ENCODE measurements at places on chromosomes 16 and 17.

DNA sequence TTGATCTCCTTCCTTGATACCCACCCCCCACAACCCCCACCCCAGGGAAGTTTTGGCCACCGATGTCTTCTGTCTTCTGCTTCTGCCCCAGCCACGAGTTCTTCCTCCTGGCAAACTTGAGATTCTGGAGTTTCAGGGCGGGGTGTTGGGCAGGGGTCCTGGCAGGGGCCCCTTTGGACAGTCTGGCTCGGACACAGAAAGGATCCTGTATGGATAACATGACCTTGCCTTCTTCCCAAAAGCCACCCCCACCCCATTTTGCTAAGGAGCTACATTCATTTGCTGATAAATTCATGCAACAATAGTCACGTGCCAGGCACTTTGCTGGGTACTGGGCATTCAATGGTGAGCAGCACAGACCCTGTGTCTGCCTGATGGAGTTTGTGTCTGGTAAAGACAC, 5.9 kb upstream of the COL1A1 start:
- no peak for DNase-seq

- DNase-seq: peak; percentile 63
Observed at GRCh38 chr16:51151435-51151960, 428 bp upstream of the SALL1 start.

- DNase-seq: no peak
Observed at GRCh38 chr16:66741950-66742808, 9.2 kb downstream of the DYNC1LI2 start.

DNA sequence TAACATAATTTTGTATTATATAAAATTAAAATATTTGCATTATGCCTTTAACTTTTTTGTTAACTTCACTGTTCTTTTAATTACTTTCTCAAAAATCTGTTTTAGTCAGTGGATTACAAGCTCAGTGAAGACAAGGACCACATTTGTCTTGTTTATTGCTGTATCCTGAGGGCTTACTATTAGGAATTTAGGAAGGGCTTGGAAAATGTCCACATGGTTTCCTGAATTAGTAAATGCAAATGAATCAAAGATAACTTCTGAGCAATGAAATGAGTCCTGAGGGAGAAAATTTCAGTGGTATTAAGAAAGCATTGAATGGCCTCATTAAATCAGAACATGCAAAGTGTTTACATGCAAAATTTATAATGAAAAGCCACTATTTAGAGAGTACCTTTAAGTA, 1293.2 kb upstream of the GOT2 start:
- no peak for DNase-seq

- no peak for DNase-seq
Observed at GRCh38 chr17:17693253-17694168, 12.3 kb downstream of the RAI1 start.

DNA sequence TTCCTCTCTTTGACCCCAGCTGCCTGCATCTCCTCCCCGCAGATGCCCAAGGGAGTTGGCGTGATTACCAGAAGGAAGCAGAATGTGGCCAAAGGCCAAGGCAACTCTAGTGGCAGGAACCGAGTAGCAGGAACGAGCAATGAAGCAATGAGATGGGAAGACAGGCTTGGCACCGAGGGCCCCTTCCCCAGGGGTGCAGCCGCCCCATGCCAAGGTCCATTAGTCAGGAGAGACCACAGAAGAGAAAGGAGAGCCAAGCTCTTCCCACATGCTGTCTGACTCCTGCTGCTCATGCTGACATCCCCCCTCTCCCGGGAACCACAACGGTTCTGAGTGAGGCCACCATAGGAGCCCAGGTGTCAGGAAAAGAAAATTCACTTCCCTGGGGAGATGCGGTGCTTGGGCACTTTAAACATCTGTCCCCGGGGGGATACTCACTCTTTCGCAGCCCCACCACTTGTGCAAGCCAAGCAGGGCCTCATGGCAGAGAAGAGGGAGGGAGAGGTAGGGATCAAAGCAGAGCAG, 67.4 kb downstream of the MYO18A start:
- DNase-seq: no peak

DNA sequence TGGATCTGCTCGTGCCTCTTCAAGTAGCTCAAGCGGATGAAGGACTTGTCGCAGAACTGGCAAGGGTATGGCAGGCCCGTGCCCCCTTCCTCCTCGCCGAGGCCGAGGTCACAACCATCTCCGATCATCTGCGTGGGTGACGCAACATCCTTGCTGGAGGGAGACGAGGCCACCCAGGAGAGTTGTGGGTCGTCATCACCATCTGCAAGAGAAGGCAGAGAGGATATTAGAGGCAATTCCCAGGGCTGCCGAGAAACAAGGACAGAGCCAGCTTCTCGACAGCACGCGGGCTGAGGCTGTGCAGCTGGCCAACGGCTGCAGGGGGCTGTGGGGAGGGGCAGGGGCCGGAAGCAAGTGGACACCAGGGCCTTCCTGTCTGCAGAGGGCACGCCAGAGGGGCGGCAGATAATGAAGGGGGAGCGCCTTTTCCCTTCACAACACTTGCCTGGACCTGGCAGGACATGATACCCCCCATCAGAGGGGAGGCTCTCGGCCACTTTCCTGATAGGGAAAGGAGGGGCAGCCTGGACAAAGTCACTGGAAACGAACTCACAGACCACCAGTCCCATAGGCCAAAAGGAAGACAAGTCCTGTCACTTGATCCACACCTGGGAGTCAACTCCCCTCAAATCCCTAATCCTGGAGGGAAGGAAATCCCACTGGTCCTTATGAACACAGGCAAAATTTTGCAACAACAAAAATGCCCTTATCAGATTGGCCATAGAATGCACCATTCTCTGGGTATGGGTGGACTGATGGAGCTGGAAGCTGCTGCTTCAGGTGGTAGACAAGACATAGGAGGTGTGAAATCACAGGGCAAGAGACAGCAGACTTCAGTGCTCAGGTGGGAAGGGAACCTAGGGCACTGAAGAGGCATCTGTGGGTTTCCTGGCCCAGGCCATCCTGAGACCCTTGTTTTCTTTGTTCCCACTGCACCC, 217.0 kb downstream of the ZNF423 start:
- DNase-seq: no peak

DNA sequence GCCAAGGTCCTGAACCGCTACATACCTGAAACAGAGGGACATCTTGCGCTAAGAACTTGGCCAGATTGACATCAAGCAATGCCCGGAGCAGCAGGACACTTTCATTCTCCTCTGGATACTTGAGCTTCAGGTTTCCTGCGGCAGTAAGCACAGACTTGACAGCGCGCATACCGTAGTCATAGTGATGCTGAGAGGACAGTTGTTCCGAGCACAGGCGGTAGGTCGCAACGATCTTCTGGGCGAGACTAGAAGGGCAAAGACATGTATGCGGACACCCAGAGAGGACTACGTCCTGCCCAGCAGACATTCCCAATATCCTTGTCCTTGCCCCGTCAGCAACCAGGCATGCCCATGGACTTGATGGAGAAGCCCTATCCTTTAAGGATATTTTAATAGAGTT, 112.9 kb downstream of the DNAH3 start:
- DNase-seq: no peak

- DNase-seq: no peak
Observed at GRCh38 chr16:67395105-67395457, 1.8 kb upstream of the TPPP3 start.

- no peak for DNase-seq
Observed at GRCh38 chr17:81306898-81307510, 11.9 kb upstream of the SLC38A10 start.

- DNase-seq: no peak
Observed at GRCh38 chr16:73010150-73010676, 37.7 kb downstream of the ZFHX3 start.

- no peak for DNase-seq
Observed at GRCh38 chr16:11907160-11907970, 8.4 kb downstream of the GSPT1 start.

DNA sequence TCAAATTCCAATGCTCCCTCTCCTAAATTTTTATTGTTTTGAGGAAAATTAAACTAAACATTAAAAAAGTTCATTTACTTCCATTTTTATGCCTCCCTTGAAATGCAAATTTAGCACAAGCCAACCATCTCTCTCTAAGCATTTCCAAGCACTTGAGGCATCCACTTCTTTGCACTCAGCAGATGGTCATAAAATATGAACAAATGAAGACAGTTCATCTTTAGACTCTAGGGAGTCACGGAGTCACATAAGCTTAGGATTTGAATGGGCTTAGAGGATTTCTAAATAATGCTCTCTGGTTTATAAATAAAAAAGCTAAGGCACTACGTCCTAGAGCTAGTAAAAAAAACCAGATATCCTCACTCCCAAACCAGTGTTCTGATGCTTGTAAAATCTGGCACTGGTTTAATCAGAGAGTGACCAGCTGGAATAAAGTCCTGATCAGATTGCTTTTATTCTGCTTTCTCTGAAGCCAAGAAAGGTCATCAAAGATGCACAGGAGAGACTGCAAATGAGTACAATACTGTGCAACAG, 204.2 kb downstream of the CA10 start:
- no peak for DNase-seq

DNA sequence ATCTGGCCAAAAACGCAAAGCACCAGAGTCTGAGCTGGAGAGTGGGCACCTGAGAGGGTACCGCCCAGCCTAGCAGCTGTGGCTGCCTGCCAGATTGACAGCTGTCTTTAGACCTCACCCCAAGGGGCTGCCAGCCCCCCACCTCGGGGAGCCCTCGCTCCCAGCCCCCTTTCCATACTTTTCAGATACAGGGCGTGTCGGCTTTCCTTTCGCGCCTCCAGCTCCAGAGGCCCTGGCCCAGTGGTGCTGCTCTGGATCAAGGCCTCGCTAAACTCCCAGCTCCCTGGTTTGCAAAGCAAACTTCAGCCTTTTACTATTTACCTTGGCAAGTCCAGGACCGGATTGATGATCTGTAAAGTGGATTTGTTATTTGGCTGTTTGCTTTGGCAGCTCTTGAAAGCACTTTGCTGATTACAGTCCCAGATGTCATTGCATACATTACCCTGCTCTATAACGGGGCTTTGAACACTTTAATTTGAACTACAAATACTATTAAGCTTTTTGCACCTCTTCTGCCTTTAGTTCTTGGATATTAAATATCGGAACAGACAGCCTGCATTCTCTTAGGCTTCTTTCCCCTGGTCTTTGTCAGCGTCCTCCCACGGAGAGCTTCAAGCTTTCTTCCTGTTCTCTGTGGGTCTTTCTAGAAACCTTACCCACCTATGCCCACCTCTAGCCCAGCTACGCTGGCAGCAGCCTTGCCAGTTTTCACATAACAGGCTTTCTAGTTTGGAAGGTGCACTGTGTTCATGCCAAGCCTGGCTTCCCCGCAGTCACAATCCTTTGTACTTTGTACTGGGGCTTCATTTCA, 63.6 kb upstream of the TBX2 start:
- DNase-seq: no peak

GRCh38 chr17:55430541-55431288, 9.1 kb upstream of the MMD start:
- DNase-seq: no peak

DNA sequence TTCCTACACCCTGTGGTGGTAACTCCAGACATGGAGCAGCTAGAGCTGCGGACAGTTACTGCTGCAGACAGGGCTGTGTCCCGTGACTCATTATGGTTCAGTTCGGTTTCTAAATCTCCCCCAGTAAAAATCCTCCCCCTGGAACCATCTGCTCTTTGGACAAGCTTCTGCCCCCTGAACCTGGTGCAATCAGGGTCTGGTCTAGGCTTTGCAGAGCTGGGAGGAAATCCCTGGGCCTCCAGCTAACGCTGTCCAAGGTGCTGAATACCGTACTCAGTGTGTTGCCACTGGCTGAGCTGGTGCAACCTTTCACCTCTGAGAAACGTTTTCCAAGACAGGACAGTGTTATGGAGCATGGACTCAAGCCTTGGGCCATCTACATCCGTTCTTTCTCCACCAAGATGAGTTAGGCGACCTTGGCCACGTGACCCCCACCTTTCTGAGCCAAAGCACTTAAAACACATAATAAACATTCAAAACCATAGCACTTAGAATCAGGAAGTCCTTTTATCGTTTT, 142.0 kb downstream of the CPPED1 start:
- DNase-seq: peak; percentile 27

GRCh38 chr17:79978548-79978855, 57.2 kb downstream of the TBC1D16 start:
- no peak for DNase-seq

GRCh38 chr17:68613739-68614298, 12.7 kb upstream of the FAM20A start:
- DNase-seq: no peak

DNA sequence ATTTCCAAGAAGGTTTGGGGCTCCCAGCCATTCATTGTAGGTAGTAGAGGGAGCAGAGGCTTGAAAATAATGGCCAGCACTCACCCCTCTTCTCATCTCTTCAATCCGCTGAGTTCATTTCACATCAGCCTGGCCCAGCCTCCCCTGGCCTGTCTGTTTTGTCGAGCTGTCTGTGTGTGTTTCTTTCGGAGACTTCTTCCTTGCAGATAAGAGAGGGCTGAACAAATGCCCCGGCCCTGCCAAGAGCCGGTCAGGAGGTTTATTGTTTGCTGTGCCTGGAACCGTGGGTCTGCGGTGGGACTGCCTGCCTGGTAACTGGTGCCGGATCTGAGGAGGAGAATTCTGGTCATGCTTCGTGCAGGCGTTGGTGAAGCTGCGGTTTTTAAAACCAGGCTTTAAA, 3.4 kb downstream of the VPS4A start:
- DNase-seq: no peak

DNA sequence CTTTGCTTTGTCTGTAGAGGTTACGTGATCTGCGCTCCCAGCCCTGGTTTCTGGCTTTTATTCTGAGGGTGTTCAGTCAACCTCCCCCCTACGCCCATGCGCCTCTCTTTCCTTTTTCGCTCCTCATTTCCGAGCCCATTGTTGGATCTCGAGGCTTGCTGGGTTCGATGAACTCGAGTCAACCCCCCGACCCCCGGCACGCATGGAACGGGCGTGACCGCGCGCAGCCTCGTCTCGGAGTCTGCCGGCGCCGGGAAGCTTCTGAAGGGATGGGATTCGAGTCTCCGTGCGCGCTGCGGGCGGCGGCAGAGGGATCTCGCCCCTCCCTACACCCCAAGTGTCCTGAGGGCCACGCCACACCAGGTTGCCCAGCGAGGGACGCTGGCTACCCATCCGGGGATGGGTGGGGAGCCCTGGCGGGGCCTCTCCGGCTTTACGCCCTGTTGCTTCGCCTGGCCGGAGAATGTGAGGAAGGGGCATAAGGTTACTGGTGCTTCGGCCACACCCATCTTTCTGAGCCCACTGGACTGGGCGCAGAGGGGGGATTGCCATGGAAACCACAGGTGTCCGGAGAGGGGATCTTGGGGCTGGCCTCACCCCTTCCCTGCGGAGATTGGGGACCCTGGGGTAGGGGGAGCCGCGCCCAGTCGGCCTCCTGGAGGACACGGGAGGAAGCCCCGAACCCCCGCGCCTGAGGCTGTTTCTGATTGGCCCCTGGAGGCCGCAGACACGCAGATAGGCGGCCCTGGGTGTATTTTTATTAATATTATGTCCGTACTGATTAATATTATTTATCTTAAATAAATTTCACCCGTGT, 1.8 kb downstream of the MAPT start:
- DNase-seq: no peak

All from HFF-Myc (cell line).